ENCODE measurements at places on chromosomes 5 and 9. TPM values are rescaled to one million over a fixed set of nuclear protein-coding genes. Genes with fewer than 3 reads are reported as not detected.

CARTPT gene
- not detected for total RNA-seq

LURAP1L gene
- total RNA-seq, result 5.9 TPM

FAM221B gene
- total RNA-seq, result not detected

IFNA2 gene
- not detected for total RNA-seq

GCNT4 gene
- total RNA-seq, result 7.5 TPM

Data from placental epithelial cell (primary cell).